ENCODE measurements at places on chromosomes 2 and 18.
A peak's percentile ranks its signal among the peaks of the same experiment; 100 is the strongest.

DNA sequence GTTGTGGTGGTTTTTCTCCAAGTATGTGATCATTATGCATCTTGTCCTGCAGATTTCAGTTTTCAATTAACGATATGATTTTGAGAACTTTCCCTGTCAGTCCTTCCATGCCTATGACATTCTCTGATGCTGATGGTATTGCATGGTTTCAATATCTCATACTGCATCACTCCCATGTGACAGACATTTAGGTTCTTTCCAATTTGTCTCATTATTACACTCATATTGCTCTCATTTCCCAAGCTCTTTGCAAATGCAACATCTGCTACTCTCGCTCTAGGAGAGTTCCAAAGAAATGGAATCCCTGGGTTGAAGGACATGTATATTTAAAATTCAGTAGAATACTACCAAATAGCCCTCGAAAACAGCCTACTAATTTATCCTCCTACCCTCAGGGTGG lies 125.5 kb downstream of the MARCHF4 start:
- no peak for DNase-seq

DNA sequence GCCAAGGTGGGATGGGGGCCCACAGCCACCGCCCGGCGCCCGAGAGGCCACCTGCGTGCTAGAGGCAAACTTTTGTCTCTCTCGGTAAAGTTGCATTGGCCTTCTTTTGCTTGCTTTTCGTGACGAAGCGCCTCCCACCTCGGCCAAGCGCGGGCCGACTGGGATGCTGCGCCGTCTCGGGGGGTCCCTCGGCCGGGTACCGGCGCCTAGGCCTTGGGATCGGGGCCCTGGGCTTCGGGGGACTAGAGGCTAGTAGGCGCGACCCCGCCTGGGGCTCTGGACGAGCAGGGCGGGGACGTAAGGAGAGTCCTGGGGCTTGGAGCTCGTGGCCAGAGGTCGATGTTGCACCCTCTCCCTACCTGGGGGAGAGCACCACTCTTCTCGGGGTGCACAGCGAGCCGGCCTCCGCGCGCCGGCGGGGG lies 545 bp downstream of the GLI2 start:
- DNase-seq = no peak

- DNase-seq = no peak
Observed at GRCh38 chr2:7023542-7023941, 106.3 kb downstream of the RNF144A start.

GRCh38 chr2:21466341-21466927 lies 342.7 kb downstream of the TDRD15 start:
- no peak for DNase-seq

- no peak for DNase-seq
Observed at GRCh38 chr2:236366397-236366796, 102.2 kb upstream of the ASB18 start.

GRCh38 chr2:78832481-78832880 lies 193.0 kb upstream of the REG3G start:
- no peak for DNase-seq

DNA sequence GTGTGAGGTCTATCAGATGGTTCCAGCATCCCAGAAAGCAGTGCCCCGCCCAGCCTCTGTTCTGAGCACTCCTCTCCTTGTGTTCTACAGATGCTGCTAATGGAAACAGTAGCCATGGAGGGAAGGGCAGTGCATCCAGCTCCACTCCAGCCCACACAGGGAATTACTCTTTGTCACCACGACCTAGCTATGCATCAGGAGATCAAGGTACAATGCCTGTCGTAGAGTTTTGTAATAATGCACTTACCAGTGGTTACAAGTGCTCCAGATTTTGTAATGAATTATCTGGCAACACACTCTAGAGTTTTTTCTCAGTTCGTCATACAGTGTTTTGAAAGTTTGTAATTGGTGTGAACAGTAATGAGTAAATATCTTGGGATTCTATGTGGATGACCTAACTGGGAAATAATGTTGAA lies 161.1 kb downstream of the ESCO1 start:
- DNase-seq = no peak

GRCh38 chr2:47601568-47601967 lies 181.4 kb upstream of the MSH6 start:
- no peak for DNase-seq

DNA sequence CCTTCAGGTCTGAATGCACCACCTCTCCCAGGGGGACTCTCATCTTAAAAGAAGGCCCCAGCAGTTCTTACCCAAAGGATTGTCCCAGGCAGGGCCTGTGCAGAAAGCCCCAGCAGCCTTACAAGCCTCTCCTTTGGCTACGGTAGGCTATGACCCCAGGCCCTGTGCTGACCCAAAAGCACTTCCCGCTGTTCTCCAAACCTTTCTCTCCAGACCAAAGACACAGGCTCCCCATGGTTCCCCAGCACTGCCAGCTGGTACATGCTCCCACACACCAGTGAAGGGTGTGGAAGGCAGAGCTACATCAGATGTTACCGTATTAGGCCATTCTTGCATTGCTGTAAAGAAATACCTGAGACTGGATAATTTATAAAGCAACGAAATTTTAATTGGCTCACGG lies 35.4 kb downstream of the LBH start:
- no peak for DNase-seq

DNA sequence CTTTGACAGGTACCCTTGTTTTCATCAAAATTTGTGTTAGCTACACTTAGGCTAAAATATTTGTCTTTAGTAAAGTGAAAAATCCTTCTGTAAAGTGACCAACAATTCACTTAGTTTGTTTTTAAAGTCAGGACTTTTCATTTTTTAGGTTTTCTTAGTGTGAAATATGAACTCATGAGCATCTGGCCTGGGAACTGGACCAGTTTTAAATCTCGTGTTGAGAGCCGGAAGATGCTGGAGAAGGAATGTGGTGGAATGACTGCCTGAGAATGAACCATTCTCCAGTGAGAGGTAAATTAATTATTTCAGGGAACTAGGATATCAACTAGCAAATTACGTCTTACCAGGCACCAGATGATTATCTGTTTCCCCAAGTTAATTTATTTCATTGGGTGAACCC lies 305.7 kb downstream of the AGPS start:
- DNase-seq = no peak

DNA sequence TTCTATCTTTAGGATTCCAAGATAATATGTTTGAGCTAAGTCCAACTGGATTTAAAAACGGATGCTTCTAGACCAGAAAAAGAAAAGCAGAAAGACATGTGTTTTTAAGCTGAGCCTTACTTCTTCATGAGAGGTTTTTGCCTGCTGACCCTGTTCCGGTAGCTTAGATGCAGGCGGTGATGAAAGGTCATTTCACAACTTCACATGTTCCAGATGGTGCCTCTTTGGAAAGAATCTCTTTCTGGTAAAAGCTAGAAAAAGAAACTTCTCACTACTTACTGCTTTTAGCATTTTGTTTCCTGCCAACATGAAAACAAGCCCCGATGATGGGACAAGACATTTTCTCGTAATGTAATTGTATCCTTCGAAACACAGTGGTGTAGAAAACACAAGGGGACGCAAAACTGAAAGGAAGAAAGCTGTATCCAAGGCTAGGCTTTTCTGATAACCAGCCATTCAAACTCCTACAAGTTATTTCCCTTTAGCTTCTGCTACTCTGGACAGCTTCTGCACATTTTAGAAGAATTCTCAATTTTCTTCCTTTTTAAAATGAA lies 407.3 kb upstream of the LYPD1 start:
- no peak for DNase-seq

DNA sequence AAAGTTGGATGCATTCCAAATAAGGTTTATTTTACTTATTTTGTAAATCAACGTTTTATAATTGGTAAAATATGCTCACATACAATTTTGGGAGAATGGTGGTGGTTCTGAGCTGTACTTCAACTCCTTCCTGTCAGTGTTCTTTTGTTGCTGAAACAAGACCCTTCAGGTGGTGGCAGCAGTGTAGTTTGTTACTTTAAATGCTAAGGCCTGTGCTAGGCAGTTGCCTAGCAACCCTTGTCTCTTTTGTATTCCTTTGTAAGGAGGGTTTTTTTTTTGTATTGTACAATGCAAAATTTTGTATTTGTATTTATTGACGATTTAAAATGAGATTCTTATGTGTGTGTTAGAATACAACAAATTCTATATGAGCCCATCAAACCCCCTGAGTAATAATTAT lies 166.0 kb upstream of the FAM98A start:
- no peak for DNase-seq

- DNase-seq = no peak
Observed at GRCh38 chr2:143263066-143263625, 133.9 kb downstream of the ARHGAP15 start.

- no peak for DNase-seq
Observed at GRCh38 chr2:189344043-189344442, 97.2 kb upstream of the WDR75 start.

- DNase-seq = no peak
Observed at GRCh38 chr2:241931976-241932898, 62.7 kb downstream of the RTP5 start.

DNA sequence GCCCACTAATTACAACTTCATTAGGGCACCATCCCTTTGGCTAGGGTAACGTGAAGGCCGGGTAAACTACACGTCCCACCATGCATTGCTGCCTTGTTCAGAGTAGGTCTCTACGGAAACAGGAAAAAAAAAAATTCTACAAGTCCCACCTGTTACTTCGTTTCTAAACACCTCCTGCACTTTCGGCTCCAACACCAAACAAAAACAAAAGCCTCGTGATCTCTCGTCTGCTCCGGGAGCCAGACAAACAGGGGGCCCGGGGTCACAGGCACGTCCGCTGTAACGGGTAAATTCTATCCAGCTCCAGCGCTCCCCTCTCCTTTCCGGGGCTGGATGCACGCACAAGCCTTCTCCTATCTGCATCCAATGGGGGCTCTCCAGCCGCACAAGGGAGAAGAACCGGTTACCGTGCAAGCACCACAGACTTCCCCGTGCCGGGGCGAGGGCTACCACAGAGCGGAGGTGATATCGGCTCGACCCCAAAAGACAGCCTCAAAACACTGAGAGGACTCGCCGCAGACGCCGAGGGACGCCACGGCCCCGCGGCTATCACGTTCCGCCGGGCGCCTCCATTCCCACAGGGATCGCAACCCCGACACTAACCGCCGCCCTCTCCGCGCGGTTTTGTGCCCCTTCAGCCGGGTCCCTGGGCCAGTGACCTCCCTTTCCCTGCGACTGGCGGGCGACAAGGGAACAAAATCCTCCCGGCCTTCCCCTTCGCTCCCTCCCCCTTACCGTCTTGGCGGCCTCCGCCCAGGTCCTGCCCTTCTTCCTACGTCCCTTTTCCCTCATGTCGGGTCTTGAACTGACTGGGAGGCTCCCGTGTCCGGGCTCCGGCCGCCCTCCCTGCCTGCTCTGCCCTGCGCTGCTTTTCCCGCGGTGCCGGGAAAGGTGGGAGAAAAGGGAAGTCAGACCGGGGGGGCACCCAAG lies 591 bp downstream of the ASXL2 start:
- DNase-seq = peak; percentile 11

DNA sequence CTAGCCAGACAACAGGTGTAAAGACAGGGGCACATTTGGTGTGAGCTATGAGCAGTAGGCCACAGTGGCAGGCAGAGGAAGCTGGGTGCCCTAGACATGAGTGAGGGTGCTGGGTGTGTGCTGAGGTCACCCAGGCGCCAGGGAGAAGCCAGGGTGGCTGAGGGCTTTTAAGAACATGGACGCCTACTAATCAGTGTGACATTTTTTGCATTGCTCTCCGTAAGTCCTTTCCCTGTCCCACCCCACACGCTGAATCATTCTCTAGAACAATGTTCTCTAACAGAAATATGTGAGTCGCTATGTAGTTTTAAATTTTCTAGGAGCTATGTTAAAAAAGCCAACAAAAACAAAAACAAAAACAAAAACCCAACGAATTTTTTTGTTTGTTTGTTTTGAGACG lies 204.5 kb upstream of the REV1 start:
- DNase-seq = no peak

DNA sequence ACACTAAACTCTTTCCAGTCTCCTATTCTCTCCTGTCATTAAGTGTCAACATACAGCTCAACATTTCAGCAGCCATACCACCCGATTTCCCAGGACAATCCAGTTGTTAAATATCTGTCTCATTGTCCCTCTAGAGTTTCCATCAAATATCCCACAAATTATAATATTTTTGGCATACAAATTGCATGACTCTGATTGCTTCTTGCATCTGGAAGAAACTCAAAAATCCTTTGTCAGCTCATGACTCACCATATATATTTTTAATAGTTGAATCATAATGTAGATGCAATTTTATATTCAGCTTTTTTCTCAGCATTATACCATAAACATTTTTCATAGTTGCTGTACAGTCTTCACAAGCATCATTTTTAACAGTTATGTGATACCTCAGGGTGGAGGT lies 7.2 kb downstream of the SLC30A3 start:
- no peak for DNase-seq

GRCh38 chr2:25976983-25977741 lies 5.1 kb downstream of the KIF3C start:
- DNase-seq = no peak

DNA sequence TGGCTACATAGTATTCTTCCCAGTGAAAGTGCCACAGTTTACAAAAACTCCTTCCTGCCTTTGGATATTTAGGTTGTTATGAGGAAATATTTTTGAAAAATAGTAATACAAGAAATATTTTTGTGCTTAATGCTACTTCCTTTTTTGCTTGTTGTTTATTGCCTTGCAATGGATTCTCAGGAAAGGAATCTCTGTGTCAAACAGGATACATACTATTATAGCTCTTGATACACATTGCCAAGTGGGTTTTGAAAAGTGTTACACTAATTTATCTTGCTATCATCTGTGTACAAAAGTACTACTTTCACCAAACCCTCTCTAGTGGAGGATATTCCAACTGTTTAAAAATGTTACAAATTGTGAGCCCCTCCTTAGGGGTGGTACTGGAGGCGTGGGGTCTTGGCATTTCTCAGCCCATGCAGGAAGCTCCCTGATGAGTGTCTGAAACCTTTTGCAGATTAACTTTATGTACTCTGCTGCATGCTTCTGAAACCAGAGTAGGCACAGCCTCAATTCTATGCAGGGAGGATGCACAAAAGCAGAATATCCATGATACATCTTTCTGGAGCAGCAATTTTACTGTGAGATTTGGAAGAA lies 54.5 kb downstream of the EVA1A start:
- no peak for DNase-seq

DNA sequence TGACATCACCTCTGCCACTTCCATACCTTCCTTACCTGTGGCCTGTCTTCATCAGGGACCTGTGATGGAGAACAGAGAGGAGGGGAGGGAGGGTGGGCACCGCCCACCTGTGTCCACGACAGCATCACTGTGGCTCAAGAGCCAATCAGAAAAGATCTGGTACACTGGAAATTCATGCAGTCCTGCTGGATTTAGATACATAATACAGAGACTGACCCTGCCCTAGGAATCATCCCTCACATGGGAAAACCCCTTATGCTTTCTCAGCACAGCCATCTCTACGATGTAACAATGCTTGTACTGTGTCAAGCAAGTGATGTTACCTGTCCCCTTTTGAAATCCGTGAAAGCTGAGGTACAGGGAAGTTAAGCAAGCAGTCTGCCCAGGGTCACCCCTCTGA lies 145.6 kb upstream of the EPAS1 start:
- no peak for DNase-seq

- no peak for DNase-seq
Observed at GRCh38 chr2:207333599-207334300, 168.0 kb upstream of the KLF7 start.

- DNase-seq = no peak
Observed at GRCh38 chr2:105291981-105292380, 37.6 kb downstream of the TGFBRAP1 start.

Data from stimulated activated CD4-positive, alpha-beta T cell treated with anti-CD3 and anti-CD28 coated beads, Interleukin-12 subunit alpha, Interleukin-12 subunit beta, amount 100 ng/mL, for 24 hours (primary cell).